ENCODE measurements at places on chromosomes 2 and 18.

DNA sequence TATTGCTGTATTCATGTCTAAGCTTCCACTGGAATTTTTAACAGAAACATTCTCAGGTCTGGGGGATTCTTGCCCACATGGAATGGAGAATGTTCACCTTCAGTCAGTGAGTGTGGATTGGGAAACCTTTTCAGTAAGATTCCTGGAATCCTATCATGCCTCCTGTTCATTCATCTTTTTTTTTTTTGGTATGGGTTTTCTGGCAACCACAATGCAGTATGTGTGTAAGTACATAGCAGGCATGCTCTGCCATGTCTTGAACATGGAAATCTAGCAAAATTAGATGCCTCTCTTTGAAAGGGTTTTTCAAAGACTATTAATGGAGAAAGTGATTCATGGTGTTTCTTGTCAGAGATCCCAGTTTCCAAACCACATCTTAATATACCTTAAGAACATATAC, 176.5 kb downstream of the LTBP1 start:
- no peak for DNase-seq

GRCh38 chr2:192559587-192559986, 364.9 kb upstream of the TMEFF2 start:
- no peak for DNase-seq

DNA sequence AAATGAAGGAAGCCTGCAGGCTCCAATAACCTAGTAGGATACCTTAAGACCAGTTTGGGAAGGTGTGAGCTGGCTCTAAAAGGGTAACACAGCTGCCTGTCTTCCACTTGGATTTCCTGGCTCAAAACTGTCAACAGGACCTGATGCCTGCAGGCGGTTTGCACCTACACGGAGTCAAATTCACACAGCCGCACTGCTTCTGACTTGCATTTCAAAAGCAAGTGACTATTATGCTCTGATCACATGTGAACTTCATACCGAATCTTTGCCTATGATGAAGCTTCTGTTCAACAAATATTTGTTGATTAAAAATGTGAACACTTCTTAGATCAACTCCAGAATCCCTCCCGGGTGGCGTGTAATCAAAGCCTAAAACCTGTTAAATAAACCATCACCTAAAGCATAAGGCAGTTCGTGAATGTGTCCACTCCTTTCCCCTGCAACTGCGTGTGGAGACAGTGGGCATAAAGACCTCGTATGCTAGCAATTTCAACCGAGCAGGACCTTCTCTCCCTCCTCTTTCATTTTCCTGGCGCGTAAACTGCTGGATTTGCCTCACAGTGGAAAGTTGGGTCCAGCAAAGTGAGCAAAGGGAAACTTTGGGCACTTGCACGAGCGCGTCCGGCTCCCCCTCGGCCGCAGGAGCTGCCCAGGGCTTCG, 784 bp downstream of the CRACDL start:
- no peak for DNase-seq

DNA sequence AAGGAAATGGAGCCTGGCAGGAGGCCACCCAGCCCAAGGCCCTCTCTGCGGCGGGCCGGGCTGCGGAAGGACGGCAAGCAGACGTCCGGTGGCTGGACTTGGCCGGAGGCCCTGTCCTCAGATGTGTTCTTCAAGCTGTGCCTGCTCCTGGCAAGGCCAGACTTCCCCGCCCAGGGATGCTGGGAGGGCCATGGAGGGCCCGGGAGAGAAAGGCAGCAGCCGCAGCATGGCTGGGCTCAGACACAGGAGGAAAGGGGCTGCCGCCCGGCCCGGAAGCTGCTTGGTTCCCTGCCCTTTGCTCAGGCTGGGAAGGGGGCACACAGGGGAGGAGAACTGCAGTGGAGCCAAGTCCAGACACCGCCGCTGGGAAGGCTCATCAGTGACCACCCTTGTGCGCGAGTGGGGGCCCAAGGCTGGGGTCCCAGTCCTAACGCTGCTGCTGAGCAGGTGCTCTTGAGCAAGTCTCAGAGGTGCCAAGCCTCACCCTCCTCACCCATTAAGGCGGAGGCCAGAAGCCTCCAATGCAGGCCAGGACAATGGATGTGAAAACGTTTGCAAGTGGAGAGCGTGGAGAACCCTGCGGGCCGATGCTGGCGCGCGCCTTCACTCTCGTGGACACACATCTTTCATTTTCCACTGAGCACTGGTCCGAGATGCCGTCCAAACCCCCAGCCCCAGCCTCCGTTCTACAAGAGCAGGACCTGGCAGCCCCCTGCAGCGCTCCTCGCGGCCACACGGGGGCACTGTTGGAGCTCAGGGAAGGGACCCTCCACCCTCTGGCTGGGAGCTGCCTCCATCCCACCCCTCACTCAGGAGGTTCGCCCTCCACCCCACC, 7.9 kb downstream of the CROCC2 start:
- peak; percentile 15 for DNase-seq

DNA sequence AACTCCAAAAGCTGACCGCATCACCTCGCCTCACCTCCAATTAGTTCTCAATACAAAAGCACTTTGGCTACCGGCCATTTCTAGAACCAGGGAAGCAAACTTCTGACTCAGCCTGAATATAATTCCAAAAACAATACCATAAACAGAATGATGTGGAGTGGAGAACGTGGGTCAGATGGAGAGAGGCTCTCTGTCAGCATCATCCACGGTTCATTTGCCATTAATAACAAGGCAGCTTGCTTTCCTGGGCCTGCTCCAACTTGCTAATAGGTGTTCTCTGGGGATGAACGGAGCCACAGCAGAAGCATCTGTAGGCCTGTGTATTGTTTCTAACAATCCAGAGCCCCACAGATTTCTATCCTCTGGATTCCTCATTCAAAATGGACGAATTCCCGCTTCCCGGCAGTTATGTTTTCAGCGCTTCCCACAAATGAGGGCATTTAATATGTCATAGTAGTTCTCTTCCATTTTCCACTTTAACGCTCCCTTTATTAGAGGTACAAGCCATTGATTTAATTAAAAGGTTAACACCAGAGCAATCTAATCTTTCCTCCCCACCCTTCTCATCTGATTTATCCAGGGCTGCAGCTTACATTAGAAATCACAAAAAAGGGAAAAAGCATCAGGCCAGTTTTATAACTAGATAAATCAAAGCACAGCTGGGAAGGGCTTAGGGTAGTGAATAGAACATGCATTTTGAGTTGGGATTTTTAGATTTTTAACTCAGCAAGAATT, 23.2 kb upstream of the CNTNAP5 start:
- DNase-seq: no peak

- peak; percentile 23 for DNase-seq
Observed at GRCh38 chr2:31110431-31110830, 27.8 kb downstream of the GALNT14 start.

- no peak for DNase-seq
Observed at GRCh38 chr2:133424876-133425275, 143.4 kb downstream of the NCKAP5 start.

GRCh38 chr2:126344493-126344892, 311.5 kb upstream of the GYPC start:
- peak; percentile 44 for DNase-seq

DNA sequence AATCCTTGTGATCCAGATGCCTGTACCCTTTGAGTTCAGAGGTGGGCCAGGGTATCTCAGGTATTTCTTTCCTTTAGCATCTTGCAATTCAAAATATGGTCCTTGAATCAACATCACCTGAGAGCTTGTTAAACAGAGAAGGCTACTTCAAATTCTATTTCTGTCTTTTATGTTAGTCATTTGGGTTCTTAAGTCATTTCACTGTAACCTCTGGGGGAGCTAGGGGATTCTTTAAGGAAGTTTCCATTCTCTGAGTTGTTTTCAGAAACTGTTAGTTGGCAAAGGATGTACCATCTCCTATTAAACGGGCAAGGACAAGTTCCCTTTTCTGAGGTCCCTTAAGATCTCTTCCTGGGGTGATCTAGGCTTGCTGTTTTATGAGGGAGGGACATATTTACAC, 16.6 kb downstream of the CFLAR start:
- DNase-seq: peak; percentile 69

DNA sequence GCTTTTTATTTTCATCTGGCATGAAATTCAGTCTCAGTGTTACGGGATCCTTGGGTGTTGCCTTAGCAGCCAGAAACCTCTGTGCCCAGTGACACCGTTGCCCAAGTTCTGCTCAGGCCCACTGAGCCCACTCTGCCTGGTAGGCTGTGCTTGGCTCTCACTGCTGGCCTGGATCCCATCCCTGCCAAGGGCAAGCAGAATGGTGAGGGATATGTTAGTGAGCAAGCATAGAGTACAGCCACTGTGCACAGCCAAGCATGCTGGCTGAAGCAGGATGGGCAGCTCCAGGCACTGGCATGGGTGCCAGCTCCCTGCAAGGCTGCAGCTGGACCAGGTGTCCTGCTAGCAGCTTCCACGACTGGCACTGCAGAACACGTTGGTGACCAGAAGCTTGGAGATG, 194.7 kb upstream of the TFPI start:
- no peak for DNase-seq

DNA sequence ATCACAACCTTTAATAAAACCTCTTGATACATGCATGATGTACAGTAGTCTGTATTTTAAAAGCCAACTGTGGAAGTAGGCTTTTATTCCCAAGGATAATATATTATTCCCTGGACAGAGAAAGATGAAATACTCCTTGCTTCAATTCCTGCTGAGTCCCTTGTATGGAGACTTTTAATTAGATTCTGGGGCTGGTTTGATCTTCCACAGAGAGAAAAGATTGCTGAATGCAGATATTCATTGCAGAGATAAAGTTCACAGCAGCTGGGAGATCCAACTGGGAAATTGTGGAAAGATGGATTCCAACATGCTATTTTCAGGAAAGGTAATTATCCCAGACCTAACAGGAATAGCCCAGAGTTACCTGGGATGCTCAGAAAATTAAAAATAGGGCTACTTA, 607.0 kb upstream of the HS6ST1 start:
- no peak for DNase-seq

DNA sequence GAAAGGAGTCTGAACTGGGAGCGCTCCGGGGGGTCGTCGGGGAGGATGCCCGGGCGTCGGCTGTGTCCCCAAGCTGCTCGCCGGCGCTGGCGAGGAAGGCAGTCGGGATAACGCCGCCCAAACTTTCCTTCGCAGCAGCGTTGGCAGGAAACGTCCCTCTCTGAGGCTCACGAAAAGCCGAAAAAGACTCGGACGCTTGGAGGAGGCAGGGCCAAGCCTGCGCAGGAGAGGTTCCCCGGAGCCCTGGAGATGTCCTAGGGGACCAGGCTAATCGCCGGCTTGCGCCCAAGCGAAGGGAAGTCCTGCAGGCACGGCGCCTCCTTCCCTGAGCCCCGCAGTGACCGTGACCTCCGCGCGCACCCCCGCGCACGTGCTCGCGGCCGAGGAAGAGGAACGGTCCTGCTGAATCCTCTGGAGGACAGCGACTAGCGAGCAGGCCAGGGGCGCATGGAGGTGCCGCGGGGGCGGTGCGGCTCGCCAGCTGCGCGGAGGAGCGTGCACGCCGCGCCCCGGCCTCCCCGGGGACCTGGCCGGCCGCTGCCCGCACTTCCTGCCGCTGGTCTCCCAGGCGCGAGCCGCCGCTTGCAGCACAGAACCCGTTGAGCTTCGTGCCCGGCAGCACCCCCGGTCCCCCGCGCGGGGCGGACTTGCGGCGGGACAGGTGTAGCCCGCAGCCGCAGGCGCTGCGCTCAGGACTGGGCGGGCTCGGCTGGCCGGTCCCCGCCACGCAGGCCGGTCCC, at the start of gene SH3RF3:
Gene SH3RF3, plus strand, starts transcription at position 590 of the 740 bp plus-strand sequence.
- peak; percentile 54 for DNase-seq

DNA sequence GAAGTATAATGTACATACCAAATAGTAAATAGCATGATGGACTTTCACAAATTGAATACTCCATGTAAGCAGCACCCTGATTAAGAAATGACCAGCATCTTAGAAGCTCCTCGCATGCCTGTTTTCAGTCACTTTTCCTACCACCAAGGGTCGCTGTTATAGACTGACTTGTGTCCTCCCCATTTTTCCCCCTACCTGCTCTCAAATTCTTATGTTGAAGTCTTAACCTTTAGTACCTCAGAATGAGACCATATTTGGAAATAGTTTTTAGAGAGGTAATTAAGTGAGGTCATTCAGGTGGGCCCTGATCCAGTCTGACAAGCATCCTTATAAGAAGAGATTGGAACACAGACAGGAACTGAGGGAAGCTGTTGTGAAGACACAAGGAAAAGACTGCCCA, 125.9 kb downstream of the LYPD6 start:
- no peak for DNase-seq

DNA sequence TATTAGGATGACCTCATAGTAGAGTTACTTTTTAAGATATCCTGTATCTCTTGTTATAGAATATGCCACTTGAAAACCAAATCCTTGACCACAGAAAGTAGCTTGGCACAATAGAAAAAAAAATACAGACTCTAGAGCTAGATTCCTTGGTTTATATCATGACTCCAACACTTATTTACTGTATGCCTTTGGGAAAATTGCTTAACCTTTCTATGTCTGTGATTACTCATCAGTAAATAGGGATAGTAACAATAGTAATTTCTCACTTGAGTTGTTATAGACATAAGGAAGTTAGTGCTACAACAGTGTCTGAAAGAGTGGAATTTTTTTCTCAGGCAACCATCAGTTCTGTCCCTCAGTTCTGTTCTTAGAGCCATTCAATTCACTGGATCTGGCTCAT, 193.8 kb downstream of the GULP1 start:
- no peak for DNase-seq

GRCh38 chr2:148814860-148815419, 60.1 kb upstream of the KIF5C start:
- DNase-seq: no peak

DNA sequence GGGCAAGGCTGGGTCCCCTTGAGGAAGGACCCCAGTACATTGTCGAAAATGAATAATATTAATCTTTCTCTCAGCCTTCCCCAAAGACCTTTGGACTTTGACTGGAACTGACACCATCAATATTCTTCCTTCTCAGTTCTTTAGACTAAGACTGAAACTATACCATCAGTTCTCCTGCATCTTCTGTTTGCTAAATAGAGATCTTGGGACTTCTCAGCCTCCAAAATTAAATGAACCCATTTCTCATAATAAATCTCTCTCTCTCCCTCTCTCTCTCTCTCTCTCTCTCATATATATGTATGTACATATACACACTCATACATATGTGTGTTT, 39.7 kb upstream of the VRK2 start:
- no peak for DNase-seq

GRCh38 chr2:86487062-86487461, 45.9 kb downstream of the KDM3A start:
- DNase-seq: no peak

GRCh38 chr2:199228887-199229819, 228.6 kb downstream of the SATB2 start:
- DNase-seq: no peak

GRCh38 chr2:74593826-74594772, 39.6 kb downstream of the DOK1 start:
- DNase-seq: no peak

All from inflammatory macrophage treated with lipopolysaccharide for 4 hours (primary cell).